ENCODE measurements at places on chromosomes 4 and X.

DNA sequence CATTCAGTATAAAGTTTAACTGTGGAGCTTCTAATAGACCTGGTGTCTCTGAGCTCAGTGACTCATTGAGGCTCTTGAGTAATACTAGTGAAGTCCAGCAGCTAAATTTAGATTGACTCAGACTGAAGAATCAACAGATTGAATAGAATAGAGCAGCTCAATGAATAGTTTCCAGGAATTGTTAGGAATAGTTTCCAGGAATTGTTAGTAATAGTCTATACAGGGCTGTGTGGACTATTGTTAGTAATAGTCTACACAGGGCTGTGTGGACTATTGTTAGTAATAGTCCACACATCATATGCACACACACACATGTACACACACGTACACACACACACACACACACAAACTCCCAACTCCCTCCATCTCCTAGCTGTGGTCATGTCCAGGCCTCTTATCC, 3.0 kb downstream of the GIMD1 start:
- no peak for DNase-seq

DNA sequence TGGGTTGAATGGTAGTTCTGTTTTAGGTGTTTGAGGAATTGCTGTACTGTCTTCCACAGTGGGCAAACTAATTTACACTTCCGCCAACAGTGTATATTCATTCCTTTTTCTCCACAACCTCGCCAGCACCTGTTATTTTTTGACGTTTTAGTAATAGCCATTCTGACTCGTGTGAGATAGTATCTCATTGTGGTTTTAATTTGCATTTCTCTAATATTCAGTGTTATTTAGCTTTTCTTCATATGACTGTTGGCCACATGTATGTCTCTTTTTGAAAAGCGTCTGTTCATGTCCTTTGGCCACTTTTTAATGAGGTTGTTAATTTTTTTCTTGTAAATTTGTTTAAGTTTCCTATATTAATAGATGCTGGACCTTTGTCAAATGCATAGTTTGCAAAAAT, 26.9 kb upstream of the WDR17 start:
- no peak for DNase-seq

- DNase-seq, result no peak
These were observed 53.2 kb downstream of the ADRA2C start for GRCh38 chr4:3819210-3819919.

DNA sequence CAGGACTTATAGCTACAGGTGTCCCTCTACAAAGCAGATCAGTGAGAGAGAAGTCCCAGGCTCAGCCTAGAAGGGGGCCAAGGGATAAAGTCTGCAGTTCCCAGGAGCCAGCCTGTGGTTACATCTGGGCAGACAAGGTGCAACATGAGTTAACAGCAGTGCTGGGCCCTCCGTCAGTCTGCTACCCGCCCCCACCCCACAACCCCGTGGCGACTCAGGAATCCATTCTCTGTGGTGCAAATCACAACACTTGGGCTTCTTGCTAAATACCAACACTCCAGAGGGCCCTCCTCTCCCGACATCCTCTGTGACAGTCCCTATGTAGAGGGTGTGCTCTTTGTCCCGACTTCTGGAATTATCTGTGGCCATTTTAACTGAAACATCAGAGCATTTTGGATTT, 13.8 kb downstream of the GPM6B start:
- DNase-seq, result no peak

GRCh38 chr4:147975325-147975724, 243.4 kb downstream of the ARHGAP10 start:
- DNase-seq, result no peak

GRCh38 chr4:183154701-183155391, 55.8 kb downstream of the WWC2 start:
- DNase-seq, result no peak

GRCh38 chr4:7862561-7863192, 77.0 kb downstream of the AFAP1 start:
- no peak for DNase-seq

GRCh38 chr4:106312997-106313522, 2.9 kb downstream of the TBCK start:
- no peak for DNase-seq

- DNase-seq, result no peak
These were observed 274.6 kb downstream of the NAF1 start for GRCh38 chr4:162891788-162892707.

- DNase-seq, result no peak
These were observed at the start of gene GYG2 for GRCh38 chrX:2828344-2828958. GYG2 (plus strand) TSS chrX:2828930; CDS start chrX:2830189, 1,259 bp downstream.

DNA sequence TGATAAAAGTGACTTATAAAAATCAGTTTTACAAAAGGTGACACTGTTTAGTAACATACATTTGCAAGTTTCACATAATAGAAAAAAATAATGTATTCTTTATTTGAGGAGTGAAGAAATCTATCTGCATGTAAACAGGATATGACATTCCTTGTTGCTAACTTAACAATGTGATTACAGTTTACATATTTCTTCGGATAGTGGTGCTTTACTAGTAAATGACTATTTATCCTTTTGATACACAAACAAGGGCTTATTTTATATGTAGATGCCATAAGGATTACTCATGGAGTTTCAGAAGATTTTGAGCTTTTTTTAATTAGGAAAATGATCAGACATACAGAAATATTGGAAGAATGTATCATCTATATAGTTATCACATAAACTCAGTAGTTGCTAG, 126.5 kb downstream of the SLIT2 start:
- DNase-seq, result no peak

GRCh38 chrX:13750204-13750603, 15.7 kb downstream of the OFD1 start:
- DNase-seq, result no peak

DNA sequence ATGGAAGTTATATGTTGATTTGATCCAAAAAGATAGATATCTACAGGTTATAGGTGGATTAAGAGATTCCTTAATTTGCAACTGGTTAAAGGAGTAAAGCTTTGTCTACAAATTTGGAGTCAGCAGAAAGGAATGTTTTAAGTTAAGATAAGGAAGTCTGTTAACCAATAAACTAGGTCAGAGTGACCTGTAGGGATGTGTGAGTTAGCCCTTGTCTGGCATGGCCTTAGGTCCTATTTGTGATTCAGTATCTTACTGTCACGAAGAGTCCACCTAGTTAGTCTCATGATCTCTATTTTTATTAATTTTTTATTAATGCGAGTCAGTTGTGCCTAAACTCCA, 230.8 kb downstream of the INPP4B start:
- DNase-seq, result no peak

GRCh38 chrX:137413190-137413589, 152.7 kb upstream of the ZIC3 start:
- no peak for DNase-seq

DNA sequence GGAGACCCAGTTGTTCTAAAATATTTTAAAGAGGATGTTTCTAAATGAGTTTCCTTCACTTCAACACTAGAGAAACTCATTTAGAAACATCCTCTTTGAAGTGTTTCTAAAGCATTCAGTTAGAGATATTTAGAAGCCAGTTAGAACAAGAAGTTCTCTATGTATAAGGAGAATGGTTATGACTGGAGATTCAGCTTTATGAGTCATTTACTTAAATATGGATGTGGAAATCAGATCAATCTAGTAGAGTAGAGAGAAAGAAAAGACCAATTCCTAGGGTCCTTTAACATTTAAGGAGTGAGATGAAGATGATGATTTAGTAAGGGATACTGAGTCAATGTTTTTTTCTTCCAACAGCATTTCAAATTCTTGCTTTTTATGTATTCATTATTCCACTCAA, 234.1 kb downstream of the GRXCR1 start:
- no peak for DNase-seq

DNA sequence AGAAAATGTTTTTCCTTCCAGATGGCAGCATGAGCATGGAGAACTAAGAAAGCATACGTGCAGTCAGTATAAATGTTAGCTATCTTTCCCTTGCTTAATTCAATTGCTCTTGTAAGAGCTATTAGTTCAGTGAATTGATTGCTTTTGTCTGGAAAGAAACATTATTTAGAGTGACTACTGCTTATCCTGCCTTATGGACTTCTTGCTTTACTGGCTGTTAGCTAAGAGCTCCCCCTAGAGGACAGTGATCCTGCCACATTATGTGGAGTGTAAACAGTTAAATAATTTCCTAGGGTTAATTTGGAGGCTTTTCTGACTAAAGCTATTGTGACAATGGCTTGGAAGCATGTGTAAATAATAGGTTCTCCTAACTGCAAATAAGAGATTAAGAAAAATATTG, 1402.4 kb downstream of the FAM133A start:
- no peak for DNase-seq

- DNase-seq, result no peak
These were observed 70.6 kb downstream of the FAM193A start for GRCh38 chr4:2606960-2607506.

GRCh38 chrX:102593367-102593766, 5.9 kb upstream of the ARMCX5 start:
- DNase-seq, result no peak

GRCh38 chrX:103793545-103793940, 16.9 kb downstream of the PLP1 start:
- DNase-seq, result no peak

GRCh38 chr4:152247271-152247975, 288.5 kb downstream of the FBXW7 start:
- DNase-seq, result no peak

DNA sequence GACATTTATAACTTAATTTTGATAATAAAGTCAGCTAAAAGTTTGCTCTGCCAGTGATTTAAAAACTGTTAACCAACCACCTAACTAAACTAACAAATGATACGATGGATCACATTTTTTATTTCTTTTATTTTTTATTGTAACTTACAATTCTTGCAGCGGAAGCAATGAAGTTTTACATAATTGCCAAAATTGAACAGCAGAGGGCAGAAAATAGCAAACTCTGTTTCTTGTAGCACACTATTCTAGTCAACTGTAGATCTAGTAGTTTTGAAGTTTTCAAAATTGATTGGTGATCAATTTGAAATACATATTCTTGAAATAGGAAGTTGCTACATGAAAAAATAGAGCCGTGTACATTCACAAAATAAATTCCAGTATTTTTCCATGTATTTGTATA, 2.8 kb upstream of the GRIA2 start:
- DNase-seq, result no peak

GRCh38 chr4:101418466-101418865, 71.1 kb upstream of the PPP3CA start:
- no peak for DNase-seq

- DNase-seq, result no peak
These were observed 341.0 kb downstream of the NAP1L3 start for GRCh38 chrX:93332329-93332728.

GRCh38 chrX:1466232-1466661, 13.5 kb upstream of the ASMTL start:
- DNase-seq, result no peak

- no peak for DNase-seq
These were observed 29.1 kb downstream of the CENPE start for GRCh38 chr4:103168993-103169392.

DNA sequence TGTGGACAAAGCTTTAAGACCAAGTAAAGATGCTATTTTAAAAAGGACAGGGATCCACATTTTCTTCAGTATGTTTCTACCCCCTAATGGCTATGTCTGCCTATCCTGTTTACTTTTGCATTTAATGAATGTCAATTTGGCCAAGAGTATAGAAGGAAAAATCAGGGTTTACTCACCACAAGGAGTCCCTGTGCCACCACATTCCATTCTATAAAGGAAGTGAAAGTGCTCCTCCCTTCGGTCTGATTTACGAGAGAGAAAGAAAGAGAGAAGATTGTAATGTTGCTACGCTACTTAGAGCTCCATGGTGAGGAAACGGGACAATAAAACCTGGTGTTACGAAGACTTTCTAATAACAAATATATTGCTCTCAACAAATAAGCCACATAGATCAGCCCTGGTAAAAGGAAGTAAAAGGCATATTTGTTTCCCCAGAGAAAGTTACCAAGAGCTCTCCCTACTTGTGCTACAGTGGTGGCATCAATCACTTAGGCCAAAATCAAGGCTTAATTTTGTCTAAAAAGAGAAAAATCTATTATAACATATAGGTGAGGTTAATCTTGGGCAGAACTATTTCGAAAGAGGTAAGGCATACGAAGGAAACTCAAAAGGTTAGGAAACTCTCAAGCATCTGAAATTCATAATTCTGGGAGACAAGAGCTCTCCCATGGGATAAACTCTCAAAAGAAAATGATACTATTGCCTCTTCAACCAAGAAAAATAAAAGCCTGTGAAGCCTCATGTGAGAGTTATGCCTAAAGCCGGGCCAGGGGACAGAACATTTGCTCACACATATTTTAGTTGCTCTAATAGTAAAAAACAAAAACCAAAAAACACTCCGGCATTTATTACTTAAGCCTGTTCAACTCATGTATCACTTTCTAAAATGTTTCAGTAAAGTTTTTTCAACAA, 29.5 kb downstream of the TAPT1 start:
- DNase-seq, result no peak

All from stimulated activated CD8-positive, alpha-beta memory T cell treated with anti-CD3 and anti-CD28 coated beads, Interleukin-4, amount 100 ng/mL, for 4 hours (primary cell).